ENCODE measurements at places on chromosomes 3 and 15.

DNA sequence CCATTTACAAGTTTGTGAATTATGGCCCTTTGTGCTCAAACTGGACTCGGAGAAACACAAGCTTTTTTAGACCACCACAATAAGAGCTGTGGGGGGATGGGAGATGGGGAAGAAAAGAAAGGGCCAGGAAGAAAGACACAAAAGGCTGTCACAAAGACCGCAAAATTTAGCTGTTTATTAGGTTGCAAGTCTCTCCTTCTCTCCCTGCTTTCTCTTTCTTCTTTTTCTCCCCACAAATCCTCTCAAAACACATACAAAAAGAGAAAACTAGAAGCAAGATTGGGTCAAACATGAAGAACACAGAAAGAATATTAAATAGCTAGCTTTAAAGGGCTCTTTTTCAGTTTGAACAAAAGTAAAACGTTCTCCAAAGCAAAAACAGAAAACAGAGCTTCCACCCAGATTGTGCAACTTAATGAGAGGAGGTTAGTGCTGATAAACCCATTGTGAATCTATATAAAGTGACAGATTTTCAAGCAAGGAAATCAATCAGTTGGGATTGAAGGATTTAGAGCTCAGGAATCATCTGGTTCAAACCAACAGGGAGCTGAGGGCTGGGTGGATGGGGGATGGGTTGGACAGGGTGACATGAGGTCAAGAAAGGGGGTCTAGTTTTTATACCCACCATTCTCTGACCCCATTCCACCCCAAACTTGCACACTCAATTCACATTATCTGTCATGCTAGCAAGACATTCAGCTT is 87.3 kb downstream of the DHX30 start:
- DNase-seq, result no peak

GRCh38 chr3:123314359-123315270 is 112.9 kb downstream of the SEC22A start:
- DNase-seq, result no peak

GRCh38 chr15:58282060-58282708 is 144.0 kb downstream of the AQP9 start:
- no peak for DNase-seq

GRCh38 chr15:31571676-31572075 is 245.0 kb downstream of the KLF13 start:
- no peak for DNase-seq

GRCh38 chr15:65226221-65226620 is 14.9 kb upstream of the CILP start:
- DNase-seq, result no peak

- no peak for DNase-seq
These were observed 119.3 kb downstream of the SMAD6 start for GRCh38 chr15:66821307-66821706.

DNA sequence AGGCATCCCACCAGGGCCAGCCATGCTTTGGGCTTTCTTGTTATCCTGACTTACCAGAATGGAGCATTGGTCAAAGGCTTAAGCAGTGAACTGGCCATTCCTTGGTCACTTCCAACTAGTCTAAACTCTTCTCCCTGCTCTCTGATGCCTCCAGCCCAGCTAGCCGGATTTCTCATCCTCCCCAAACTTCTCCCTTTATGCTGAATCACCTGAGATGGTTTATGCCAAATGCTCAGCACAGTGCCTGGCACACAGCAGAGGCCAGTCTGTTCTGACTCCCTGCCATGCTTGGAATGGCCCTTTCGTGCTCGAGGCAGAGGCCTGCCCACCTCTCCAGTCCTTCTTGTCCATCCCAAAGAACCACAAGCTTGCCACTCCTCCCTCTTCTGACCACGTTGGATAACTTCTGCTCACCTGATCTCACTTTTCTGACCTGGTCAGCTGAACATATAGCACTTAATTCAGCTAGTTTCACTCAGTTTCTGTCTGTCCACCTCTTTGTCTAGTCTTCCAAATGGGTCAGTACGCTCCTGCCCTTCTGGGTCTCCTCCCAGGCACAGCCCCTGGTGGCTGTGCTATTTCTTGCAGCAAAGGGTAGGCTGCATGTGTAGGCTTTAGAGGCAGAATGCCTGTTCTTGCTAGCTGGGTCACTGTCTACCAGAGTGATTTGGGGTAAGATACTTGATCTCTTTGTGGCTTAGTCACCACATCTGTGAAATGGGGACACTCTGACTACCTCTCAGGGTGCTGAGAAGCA is 2.2 kb upstream of the RBP1 start:
- no peak for DNase-seq

GRCh38 chr3:160434071-160434470 is 15.5 kb downstream of the TRIM59 start:
- DNase-seq, result no peak

GRCh38 chr3:100737334-100737733 is 28.0 kb downstream of the TFG start:
- DNase-seq, result no peak

DNA sequence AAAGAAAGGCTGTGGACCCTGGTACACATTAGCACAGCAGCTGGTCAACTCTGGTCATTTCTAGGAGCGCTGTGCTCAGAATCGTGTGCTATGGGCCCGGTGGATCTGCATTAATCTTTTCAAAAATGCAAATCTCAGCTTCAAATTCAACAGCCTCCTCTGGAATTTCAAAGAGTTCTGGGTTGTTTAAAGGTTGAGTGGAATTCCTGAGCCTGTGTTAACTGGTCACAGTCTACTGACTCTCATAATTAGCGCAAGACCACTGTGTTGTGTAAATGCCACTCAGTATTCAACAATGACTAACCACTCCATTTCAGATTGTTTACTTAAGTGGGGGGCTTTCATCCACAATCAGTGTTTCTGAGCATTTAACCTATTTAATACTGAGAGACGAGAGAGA is 2.7 kb upstream of the ARNT2 start:
- DNase-seq, result no peak

GRCh38 chr3:20043396-20043795 is 3.1 kb downstream of the KAT2B start:
- DNase-seq, result peak; percentile 54

GRCh38 chr3:20327889-20328288 is 141.9 kb upstream of the SGO1 start:
- no peak for DNase-seq

DNA sequence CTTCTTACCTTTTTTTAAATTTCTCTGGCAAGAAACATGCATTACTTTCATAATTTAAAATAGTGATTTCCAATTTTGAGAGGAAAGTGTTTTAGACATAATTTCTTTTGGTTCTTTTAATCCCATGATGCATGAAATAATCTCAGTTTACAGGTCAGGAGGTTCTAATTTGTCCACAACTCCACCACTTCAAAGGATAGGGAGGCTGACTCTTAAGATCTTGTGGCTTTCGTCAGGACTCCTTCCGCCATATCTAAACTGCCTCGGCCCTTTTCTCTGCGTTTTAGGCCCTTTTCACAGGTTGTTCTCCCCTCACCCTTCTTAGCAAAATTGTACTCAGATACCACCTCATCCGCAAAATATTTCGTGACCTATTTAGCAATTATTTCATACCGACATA is 8.0 kb downstream of the DYNC1LI1 start:
- no peak for DNase-seq

GRCh38 chr3:16052964-16053363 is 121.5 kb upstream of the GALNT15 start:
- no peak for DNase-seq

DNA sequence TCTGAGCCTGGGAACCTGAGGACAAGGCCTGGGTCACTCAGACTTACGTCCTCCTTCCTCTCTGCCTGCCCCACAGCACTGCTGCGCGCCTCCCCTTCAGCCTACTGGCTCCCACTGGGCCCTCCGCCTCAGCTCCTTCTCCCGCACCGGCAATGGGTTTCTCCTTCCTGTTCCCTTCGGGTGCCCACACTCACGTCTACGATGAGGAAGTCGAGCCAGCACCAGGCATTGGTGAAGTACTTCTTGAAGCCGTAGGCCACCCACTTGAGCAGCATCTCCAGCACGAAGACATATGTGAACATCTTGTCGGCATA is 70.0 kb downstream of the EXOG start:
- no peak for DNase-seq

DNA sequence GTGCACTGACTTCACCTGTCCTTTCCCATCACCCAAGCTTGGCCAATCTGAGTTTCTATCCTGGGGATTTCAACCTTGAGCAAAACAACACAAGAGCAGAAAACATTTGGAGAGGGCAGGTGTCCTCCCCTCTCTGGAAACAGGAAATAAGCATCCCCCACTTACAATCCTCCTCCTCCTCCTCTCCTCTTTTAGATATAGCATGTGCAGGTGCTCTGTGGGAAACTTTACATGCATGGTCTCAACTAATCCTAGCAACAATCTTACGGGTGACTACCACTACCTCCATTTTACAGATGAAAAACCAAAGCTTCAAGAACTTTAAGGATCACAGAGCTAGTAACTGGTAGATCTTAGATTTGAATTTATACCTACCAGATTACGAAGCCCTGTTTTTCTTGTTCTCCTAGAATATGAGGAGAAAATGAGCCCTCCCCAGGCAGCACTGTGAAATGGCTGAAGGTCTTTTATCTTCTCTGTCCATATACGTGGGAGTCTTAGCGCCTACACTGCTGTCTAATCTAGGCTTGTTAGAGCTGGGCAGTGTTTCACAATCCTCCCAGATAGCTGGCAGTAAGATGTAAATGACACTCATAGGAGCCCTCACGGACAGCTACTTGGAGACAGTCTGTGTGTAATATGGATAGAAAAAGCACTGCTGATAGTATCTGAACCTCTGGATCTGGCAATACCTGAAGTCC is 301.2 kb upstream of the PROK2 start:
- no peak for DNase-seq

DNA sequence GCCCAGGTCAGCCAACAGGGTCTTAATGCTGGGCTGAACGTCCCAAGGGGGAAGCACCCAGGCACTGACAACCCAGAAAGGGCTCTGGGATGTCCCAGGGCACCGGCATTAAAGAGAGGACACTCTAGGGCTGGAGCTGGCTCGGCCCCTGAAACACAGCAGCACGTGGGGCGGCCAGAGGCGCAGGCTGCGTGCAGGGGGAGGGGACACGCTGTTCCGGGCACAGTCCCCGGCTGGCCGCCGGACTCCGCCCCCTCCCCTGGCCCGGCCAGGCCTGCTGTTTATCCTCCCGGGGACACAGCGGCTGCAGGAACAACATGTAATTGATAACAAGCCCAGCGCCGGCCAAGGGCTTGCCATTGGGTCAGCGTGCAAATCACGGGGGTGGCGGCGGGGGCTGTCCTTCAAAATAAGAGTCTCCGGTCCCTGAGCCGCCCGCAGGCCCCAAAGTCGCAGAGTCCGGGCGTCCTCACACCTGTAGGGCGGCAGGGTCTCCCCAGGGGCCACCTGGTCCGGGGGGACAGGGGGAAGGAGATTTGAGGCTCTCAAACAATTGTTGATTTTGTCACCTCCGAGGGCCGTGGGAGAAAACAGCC is 1.3 kb downstream of the KLF15 start:
- no peak for DNase-seq
